ENCODE measurements at places on chromosomes 5 and 9.

- no peak overlapping the region for H3K27ac ChIP-seq
- no peak overlapping the region for H3K4me3 ChIP-seq
- H3K4me1 ChIP-seq, result no peaks in the 10 kb centered on the region
- H3K27me3 ChIP-seq, result no peaks in the 10 kb centered on the region
Measured at GRCh38 chr5:115366223-115366622, 69.8 kb upstream of the CCDC112 start.

- H3K4me3 ChIP-seq, result no peak overlapping the region
- H3K36me3 ChIP-seq, result no peaks in the 10 kb centered on the region
- no peaks in the 10 kb centered on the region for H3K27me3 ChIP-seq
- no peak overlapping the region for H3K27ac ChIP-seq
- DNase-seq, result no peak
- H3K4me1 ChIP-seq, result no peaks in the 10 kb centered on the region
Measured at GRCh38 chr5:175743676-175744210, 85.9 kb downstream of the HRH2 start.

DNA sequence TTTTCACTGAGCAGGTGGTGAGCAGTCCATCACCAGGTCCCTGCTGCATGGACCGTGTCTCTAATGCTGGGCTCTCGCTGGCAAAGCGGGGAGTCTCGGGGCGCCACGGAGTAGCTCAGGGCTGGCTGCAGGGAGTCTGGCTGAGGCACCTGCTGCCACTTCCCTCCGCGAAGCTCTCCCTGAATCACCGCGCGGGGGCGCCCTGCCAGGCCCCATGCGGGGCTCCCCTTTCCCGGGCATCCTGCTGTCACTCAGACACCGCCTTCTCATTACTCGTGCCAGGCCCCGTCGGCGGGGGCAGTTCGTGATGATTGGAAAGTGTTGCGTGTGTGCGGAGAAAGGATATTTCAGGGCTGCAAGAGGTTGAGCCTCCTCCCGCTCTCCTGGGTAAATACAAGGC is 335.8 kb downstream of the IRX2 start:
- no peak for DNase-seq
- H3K27ac ChIP-seq, result no peak overlapping the region
- no peaks in the 10 kb centered on the region for H3K36me3 ChIP-seq
- no peaks in the 10 kb centered on the region for H3K27me3 ChIP-seq
- no peak overlapping the region for H3K4me3 ChIP-seq
- no peaks in the 10 kb centered on the region for H3K4me1 ChIP-seq

GRCh38 chr9:7150153-7150890 is 392.5 kb downstream of the KDM4C start:
- no peaks in the 10 kb centered on the region for H3K27me3 ChIP-seq
- peaks cover 6% of the 10 kb centered on the region for H3K4me1 ChIP-seq
- H3K4me3 ChIP-seq, result no peak overlapping the region
- H3K36me3 ChIP-seq, result no peaks in the 10 kb centered on the region
- no peak for DNase-seq
- H3K27ac ChIP-seq, result no peak overlapping the region

DNA sequence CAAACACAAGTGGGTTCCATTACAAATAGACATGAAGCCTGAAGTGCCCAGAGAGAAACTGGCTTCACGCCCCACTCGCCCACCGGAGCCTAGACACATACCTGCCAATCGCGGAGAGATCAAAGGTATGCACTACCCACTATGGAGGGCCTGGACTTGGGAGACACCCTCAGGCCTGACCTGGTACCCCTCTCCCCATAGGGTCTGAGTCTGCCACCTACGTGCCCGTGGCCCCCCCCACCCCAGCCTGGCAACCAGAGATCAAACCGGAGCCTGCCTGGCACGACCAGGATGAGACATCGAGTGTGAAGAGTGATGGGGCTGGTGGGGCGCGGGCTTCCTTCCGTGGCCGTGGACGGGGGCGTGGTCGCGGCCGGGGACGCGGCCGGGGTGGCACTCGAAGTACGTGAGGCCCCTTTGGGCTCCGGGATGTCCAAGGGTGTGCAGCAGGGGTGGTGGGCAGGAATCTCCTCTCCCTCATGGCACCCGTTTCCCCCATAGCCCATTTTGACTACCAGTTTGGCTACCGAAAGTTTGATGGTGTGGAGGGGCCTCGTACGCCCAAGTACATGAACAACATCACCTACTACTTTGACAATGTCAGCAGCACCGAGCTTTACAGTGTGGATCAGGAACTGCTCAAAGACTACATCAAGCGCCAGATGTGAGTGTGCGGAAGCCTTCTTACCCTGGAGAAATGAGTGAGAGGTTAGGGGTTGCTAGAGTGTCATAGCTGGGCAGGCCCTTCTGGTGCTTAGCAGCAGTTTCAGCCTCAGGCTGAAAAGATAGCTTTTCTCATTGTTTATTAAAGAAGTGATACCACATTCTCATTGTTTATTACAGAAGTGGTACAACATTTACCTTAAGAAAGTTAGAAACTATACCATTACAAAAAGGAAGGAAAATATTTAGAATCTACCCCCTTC is 38.7 kb downstream of the LARP1 start:
- no peaks in the 10 kb centered on the region for H3K27me3 ChIP-seq
- H3K4me1 ChIP-seq, result peaks cover 11% of the 10 kb centered on the region
- peak overlapping the region; percentile 50 for H3K27ac ChIP-seq
- no peaks in the 10 kb centered on the region for H3K36me3 ChIP-seq

DNA sequence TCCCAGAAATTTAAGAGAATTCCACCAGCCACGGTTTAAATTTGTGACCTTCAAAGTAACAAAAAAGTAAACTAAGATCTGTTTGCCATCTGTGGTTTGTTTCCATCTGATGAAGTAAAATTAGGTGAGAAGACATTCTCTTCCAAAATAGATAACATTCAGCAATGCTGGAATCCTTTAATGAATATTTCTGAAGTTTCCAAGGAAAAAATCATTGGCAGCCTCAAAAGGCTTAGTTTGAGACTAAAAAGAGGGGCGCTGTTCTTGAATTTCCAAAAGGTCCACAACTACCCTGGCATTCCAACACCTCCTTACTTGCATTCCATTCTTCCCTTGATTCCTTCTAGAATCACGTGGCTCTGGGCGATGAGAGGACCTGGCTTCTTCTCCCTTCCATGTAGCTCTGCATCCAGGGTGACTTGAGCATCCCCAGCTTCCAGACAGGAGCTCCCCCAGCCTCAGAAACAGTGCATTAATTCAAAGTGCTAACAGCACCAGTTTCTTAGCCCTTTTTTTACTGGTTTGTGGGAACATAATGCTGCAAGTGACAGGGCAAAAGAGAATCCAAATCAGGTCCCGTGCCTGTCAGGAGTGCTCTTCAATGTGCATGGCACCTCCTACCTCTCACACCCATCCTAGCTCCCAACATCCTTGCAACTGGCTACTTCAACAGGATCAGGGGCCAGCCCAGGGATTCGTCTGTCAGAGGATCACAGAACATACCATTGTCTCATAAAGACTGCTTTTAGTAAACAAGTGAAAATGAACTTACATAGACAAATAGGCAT is 191.5 kb upstream of the S1PR3 start:
- no peak overlapping the region for H3K27ac ChIP-seq
- H3K36me3 ChIP-seq, result no peaks in the 10 kb centered on the region
- no peaks in the 10 kb centered on the region for H3K27me3 ChIP-seq
- DNase-seq, result no peak
- H3K4me3 ChIP-seq, result no peak overlapping the region

GRCh38 chr9:113137196-113138168 is 13.3 kb upstream of the SLC31A2 start:
- H3K4me1 ChIP-seq, result no peaks in the 10 kb centered on the region
- H3K27ac ChIP-seq, result no peak overlapping the region
- no peak for DNase-seq
- H3K27me3 ChIP-seq, result no peaks in the 10 kb centered on the region
- no peaks in the 10 kb centered on the region for H3K36me3 ChIP-seq

- no peaks in the 10 kb centered on the region for H3K36me3 ChIP-seq
- no peaks in the 10 kb centered on the region for H3K27me3 ChIP-seq
- no peak overlapping the region for H3K4me3 ChIP-seq
- peaks cover 25% of the 10 kb centered on the region for H3K4me1 ChIP-seq
Measured at GRCh38 chr9:18330401-18331309, 143.3 kb upstream of the ADAMTSL1 start.

- H3K27ac ChIP-seq, result no peak overlapping the region
- H3K4me3 ChIP-seq, result peak overlapping the region; percentile 60
- no peaks in the 10 kb centered on the region for H3K4me1 ChIP-seq
Measured at GRCh38 chr9:128250839-128251731, 24.7 kb downstream of the GOLGA2 start.

- no peaks in the 10 kb centered on the region for H3K27me3 ChIP-seq
- no peaks in the 10 kb centered on the region for H3K4me1 ChIP-seq
- no peak overlapping the region for H3K27ac ChIP-seq
Measured at GRCh38 chr9:19386502-19387044, 6.5 kb upstream of the RPS6 start.

GRCh38 chr5:149379177-149379761 is at the start of gene IL17B:
Gene IL17B, minus strand, starts transcription at chr5:149379292. Its CDS starts 67 bp downstream, at chr5:149379225.
- no peak within 1 kb of the TSS for H3K4me3 ChIP-seq
- no peak for DNase-seq
- no peaks in the 10 kb centered on the region for H3K36me3 ChIP-seq
- peaks cover 60% of the 10 kb centered on the region for H3K4me1 ChIP-seq
- no peaks in the 10 kb centered on the region for H3K27me3 ChIP-seq

DNA sequence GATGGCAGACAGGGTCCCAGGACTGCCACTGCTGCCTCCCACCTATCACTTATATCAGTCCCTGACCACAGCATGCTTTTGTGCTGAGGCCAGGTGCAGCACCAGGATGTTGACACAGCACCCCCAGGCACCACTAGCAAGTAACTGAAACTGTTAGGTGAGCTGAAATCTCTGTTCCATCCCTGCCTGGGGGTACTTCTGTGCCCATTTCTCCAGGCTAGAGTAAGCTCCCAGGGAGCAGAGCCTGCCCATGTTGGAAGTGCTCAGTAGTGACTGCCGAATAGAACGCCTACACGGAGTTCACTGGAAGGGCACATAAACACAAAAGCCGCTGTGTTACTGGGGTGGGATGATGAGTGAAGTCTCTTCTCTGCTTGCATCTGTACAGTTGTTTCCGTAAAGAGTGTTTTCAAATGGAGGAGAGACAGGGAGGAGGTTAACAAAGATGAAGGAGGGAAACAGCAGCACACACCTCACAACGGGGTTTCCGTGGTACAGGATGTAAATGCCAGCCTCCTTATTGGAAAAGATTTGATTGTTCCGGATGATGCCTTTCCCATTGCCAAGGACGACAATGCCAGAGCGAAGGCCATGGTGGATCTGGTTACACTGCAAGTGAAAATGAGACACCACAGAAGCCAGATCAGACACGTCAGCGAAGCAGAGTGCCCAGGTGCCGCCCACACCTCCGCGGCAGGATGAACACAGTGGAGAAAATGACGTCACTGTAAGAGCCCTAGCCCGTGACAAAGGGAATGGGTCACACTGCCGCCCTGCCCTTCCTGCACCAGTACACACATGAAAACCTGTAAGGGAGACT is 43.1 kb downstream of the POLR1E start:
- H3K4me1 ChIP-seq, result no peaks in the 10 kb centered on the region
- DNase-seq, result no peak
- H3K4me3 ChIP-seq, result no peak overlapping the region
- no peaks in the 10 kb centered on the region for H3K36me3 ChIP-seq
- H3K27ac ChIP-seq, result no peak overlapping the region
- no peaks in the 10 kb centered on the region for H3K27me3 ChIP-seq

- no peaks in the 10 kb centered on the region for H3K36me3 ChIP-seq
- no peaks in the 10 kb centered on the region for H3K4me1 ChIP-seq
- no peaks in the 10 kb centered on the region for H3K27me3 ChIP-seq
- DNase-seq, result no peak
- no peak overlapping the region for H3K27ac ChIP-seq
- no peak overlapping the region for H3K4me3 ChIP-seq
Measured at GRCh38 chr9:13424872-13425271, 145.4 kb upstream of the MPDZ start.

- peak; percentile 37 for DNase-seq
- no peaks in the 10 kb centered on the region for H3K27me3 ChIP-seq
- no peak within 1 kb of the TSS for H3K27ac ChIP-seq
- no peaks in the 10 kb centered on the region for H3K36me3 ChIP-seq
Measured at GRCh38 chr5:175444060-175444904, at the start of gene DRD1. Gene DRD1, minus strand, starts transcription at chr5:175444182. Its CDS starts 1,083 bp downstream, at chr5:175443099.

- no peaks in the 10 kb centered on the region for H3K4me1 ChIP-seq
- no peaks in the 10 kb centered on the region for H3K27me3 ChIP-seq
- no peaks in the 10 kb centered on the region for H3K36me3 ChIP-seq
- H3K27ac ChIP-seq, result no peak overlapping the region
- no peak overlapping the region for H3K4me3 ChIP-seq
Measured at GRCh38 chr5:74503-75109, 17.4 kb upstream of the PLEKHG4B start.

DNA sequence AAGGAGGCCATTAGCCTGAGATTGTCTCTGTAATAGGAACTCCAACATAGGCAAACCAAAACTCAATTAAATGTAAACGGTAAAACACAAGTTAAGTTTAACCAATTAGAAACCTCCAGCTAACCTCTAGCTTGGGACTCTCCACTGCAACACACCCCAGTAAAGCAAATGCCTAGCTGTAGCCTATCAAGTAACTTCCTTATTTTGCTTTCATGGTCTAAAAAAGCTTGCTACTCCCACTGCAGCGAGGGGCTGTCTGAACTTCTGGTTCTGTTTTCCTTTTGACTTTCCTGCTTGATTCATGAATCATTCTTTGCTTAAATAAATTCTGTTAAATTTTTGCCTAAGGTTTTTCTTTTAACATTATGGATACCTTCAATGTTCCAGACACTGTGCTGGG is 24.4 kb upstream of the C5orf46 start:
- DNase-seq, result no peak
- no peak overlapping the region for H3K4me3 ChIP-seq
- no peaks in the 10 kb centered on the region for H3K27me3 ChIP-seq

DNA sequence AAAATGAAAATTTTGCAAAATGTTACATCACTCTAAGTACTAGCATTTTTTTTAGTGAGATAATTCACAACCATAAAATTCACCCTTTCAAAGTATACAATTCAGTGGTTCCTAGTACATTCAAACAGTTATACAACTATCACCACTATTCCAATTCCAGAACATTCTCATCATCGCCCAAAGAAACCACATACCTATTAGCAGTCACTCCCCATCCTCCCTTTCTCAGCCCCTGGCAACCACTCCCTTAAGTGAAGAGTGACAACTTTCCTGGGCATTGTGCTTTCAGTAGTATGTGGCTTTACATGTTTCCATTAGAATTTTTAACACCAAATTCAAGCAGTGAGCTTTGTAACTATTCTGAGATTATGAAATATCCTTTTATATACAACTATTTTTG is 81.4 kb downstream of the RASEF start:
- DNase-seq, result no peak
- H3K4me1 ChIP-seq, result no peaks in the 10 kb centered on the region
- H3K36me3 ChIP-seq, result no peaks in the 10 kb centered on the region
- H3K27me3 ChIP-seq, result no peaks in the 10 kb centered on the region
- H3K4me3 ChIP-seq, result no peak overlapping the region

DNA sequence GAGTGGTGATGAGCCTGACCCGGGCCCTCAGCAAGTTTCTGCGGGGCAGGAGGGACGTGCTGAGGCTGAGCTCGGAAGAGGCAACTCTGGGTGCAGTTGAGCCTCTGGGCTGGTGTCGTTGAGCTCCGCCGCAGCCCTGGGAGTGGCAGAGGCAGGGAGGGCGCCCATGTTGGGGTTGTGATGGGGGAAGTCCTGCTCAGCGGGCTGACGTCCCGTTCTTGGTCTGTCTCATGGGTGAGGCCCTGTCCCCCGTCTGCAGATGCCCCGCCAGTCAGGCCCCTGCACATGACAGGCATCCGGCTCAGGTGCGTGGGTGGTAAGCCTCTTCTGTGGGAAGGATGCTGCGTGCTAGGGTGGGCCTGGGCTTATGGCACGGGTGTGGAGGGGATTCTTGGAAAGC is 64.3 kb downstream of the RXRA start:
- no peaks in the 10 kb centered on the region for H3K36me3 ChIP-seq
- H3K27me3 ChIP-seq, result no peaks in the 10 kb centered on the region
- no peak for DNase-seq

- no peak for DNase-seq
- H3K36me3 ChIP-seq, result no peaks in the 10 kb centered on the region
- H3K4me1 ChIP-seq, result peaks cover 2% of the 10 kb centered on the region
- H3K27me3 ChIP-seq, result no peaks in the 10 kb centered on the region
- H3K27ac ChIP-seq, result no peak overlapping the region
Measured at GRCh38 chr9:109775516-109775915, 4.5 kb upstream of the PALM2AKAP2 start.
